ENCODE measurements at places on chromosomes 6 and 20.

DNA sequence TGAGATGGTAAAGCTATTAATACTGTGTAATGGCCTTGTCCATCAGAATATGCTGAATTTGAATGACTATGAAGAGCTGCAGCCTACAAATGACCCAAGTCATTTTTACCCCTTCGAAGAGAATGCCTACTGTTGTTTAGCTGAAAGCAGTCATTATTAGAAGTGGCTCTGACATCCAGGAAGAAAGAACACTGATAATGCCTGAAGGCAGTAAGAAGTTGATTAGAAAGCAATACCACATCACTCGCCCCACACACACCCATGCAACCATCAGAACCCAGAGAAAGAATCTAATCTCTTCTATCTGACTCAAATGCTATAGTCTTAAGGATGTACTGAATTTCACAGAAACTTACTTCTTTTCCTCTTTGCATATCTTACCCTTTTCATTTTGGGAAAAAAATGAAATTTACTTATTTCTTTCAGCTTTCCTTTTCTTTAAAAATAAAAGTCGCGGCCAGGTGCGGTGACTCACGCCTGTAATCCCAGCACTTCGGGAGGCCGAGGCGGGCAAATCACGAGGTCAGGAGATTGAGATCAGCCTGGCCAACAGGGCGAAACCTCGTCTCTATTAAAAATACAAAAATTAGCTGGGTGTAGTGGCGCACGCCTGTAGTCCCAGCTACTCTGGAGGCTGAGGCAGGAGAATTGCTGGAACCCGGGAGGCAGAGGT, 61.0 kb downstream of the ARHGAP18 start:
- DNase-seq, result peak; percentile 87

GRCh38 chr6:11769244-11769643, 9.4 kb downstream of the ADTRP start:
- DNase-seq, result no peak

- no peak for DNase-seq
Measured at GRCh38 chr6:134291156-134291555, 26.8 kb downstream of the SGK1 start.

DNA sequence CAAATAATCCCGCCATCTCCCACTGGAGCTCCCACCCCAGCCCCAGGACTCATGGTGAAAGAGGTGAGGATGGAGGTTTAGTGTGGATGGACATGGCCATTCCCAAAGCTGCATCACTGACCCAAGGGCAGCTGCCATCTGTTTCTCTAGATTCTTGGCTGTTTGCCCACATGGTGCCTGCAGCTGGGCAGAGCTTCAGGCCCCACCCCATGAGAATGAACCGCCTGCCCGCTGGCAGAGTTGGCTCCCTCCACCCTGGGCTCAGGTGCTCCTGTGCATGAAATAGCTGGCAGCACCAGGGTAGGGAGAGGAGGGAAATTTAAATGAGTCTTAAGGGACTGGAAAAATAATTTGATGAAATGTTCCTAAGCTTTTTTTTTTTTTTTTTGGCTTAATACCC, 17.4 kb downstream of the SCML4 start:
- no peak for DNase-seq

GRCh38 chr6:44149369-44150012, 9.1 kb upstream of the CAPN11 start:
- DNase-seq, result no peak

DNA sequence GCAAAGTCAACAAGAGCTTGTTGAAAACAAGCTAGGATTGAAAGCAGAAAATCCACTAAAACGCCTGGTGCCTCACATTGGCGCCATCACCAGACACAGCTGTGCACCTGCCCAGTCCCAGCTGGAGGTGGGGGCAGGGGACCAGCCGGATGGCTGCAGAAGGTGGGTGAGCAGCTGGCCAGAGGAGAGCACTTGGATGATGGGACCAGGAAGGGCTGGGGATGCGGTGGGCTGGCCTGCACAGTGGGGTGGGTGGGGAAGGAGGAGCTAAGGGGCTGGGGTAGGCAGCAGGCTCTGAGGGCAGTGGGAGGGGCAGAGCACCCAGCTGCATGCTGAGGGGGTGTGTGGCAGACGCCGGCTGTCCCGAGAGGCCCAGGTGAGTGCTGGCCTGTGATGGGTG, 7.1 kb downstream of the CABLES2 start:
- no peak for DNase-seq

- no peak for DNase-seq
Measured at GRCh38 chr6:112310439-112311125, 36.5 kb upstream of the RFPL4B start.

- no peak for DNase-seq
Measured at GRCh38 chr6:143652841-143653331, 24.9 kb upstream of the PHACTR2 start.
